T-helper 17 cell (primary cell): ENCODE measurements at places on chromosomes 4 and X.

- no peak for DNase-seq
Observed at GRCh38 chr4:186823989-186824388, 100.3 kb upstream of the FAT1 start.

DNA sequence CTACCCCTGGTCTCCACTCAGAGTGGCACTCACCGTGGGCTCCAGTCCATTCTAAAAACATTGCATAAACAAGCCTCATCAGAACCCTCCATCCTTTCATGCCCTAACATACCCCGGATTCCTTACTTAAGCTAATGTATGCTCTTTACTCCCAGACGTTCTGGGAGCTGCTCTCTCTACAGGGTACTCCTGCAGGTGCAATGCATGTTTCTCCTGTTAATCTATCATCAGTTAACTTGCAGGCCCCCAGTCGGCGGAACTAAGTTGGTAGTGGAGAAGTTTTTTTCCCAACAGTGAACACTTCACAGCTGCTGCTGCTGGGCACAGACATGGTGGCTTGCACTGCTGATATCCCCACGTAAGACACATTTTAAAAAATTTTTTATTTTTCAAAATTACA is 161.6 kb upstream of the FAT1 start:
- no peak for DNase-seq

DNA sequence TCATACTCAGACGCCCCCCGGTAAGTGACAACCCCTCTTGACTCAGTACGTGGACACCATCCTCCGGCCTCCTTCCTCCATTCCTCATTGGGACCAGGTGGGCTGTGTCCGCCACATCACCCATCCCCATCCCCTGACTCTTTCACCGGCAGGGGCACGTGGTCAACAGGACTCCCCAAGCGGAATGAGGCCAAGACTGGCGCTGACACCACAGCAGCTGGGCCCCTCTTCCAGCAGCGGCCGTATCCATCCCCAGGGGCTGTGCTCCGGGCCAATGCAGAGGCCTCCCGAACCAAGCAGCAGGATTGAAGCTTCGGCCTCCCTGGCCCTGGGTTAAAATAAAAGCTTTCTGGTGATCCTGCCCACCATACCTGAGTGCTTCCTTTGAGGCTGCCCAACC is 5.0 kb downstream of the PQBP1 start:
- DNase-seq: no peak

DNA sequence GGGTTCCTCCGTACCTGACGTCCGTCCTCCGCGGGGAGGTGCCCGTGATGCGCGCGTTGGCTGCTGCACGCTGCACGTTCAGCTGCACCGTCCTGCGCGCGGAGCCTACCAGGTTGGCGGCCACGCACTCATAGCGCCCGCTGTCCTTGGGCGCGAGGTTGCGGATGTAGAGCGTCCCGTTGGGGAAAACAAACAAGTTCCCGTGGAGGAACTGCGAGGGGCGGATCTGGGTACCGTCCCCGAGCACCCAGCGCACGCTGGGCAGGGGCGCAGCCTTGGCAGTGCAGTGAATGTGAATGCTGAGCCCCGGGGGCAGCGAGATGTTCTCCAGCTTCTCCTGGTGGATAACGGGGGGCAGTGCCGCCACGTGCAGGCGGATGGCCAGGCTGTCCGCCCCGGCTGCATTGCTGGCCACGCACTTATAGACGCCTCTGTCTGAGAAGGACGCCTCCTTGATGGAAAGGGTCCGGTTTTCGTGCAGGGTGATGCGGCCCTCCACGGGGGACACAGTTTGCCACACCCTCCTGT is 29.2 kb downstream of the MXRA5 start:
- DNase-seq: no peak
